ENCODE measurements at places on chromosomes 16 and 17. TPM values are rescaled to one million over a fixed set of nuclear protein-coding genes. Genes with fewer than 3 reads are reported as not detected.

DNAAF1 gene
- not detected for total RNA-seq

CACNG1 gene
- total RNA-seq, result not detected

PLA2G10 gene
- total RNA-seq, result not detected

PRKCB gene
- 99.0 TPM for total RNA-seq

KRTAP4-5 gene
- not detected for total RNA-seq

GSG1L gene
- not detected for total RNA-seq

CYBA gene
- total RNA-seq, result 229 TPM

TMEM114 gene
- not detected for total RNA-seq

SPIRE2 gene
- total RNA-seq, result 0.78 TPM

C16orf86 gene
- total RNA-seq, result 1.7 TPM

VWA3A gene
- total RNA-seq, result not detected

TBC1D3E gene
- total RNA-seq, result not detected

OR4D1 gene
- 0.15 TPM for total RNA-seq

MYH8 gene
- total RNA-seq, result not detected

ABCC12 gene
- not detected for total RNA-seq

KRT12 gene
- total RNA-seq, result not detected

DNAH9 gene
- not detected for total RNA-seq

KCNJ12 gene
- total RNA-seq, result not detected

ZNF629 gene
- total RNA-seq, result 5.5 TPM

USP43 gene
- 0.17 TPM for total RNA-seq

GRIN2A gene
- not detected for total RNA-seq

GNAO1 gene
- 5.2 TPM for total RNA-seq

TAT gene
- total RNA-seq, result not detected

SOST gene
- total RNA-seq, result not detected

TMEM100 gene
- not detected for total RNA-seq

SCNN1B gene
- total RNA-seq, result not detected

RNF227 gene
- 4.4 TPM for total RNA-seq

ELMO3 gene
- 5.5 TPM for total RNA-seq

STAC2 gene
- total RNA-seq, result not detected

GCGR gene
- not detected for total RNA-seq

TEKT3 gene
- total RNA-seq, result not detected

ASPA gene
- not detected for total RNA-seq

TRAPPC1 gene
- 144 TPM for total RNA-seq

CD300E gene
- not detected for total RNA-seq

ITGAD gene
- not detected for total RNA-seq

MRM1 gene
- total RNA-seq, result 24.9 TPM

TNFRSF12A gene
- 4.6 TPM for total RNA-seq

TMEM220 gene
- 0.44 TPM for total RNA-seq

FMNL1 gene
- 243 TPM for total RNA-seq

PTX4 gene
- total RNA-seq, result not detected
